Left forelimb (tissue), 1 donor: ENCODE measurements at places on chromosomes 1 and 21.

GRCh38 chr1:26287033-26287711 is 7.3 kb downstream of the SH3BGRL3 start:
- no peak for DNase-seq

- no peak for DNase-seq
Measured at GRCh38 chr1:232590744-232591082, 39.2 kb downstream of the SIPA1L2 start.

DNA sequence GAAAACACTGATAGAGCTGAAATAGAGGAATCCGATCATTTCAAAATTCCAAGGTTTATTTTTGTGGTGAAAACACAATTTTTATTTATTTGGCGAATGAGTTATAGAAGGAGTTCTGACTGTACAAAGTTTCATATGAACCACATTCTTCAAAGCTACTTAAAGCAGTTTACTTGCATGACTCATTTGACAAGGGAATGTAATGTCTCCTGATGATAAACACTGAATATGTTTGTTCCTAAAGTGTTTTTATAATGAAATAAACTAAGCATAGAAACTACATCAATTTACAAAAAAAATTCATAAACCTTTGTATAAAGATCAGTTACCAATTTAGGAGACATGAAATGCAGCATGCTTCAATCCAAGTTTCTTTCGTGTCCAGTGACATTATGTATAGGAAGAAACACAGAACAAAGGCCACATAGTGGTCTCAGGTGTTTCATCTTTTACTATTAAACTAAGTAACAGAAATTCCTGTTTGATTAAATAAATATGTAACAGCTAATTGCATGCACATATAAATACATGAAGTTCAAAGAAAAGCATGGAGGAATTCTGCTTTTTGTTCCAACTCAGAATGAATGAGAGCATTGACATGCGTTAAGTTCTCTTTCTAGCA is 2.5 kb downstream of the PRKACB start:
- DNase-seq = no peak

- no peak for DNase-seq
Measured at GRCh38 chr1:211347077-211347844, 20.6 kb downstream of the TRAF5 start.

- DNase-seq = no peak
Measured at GRCh38 chr1:235054466-235054865, 74.2 kb downstream of the TOMM20 start.

DNA sequence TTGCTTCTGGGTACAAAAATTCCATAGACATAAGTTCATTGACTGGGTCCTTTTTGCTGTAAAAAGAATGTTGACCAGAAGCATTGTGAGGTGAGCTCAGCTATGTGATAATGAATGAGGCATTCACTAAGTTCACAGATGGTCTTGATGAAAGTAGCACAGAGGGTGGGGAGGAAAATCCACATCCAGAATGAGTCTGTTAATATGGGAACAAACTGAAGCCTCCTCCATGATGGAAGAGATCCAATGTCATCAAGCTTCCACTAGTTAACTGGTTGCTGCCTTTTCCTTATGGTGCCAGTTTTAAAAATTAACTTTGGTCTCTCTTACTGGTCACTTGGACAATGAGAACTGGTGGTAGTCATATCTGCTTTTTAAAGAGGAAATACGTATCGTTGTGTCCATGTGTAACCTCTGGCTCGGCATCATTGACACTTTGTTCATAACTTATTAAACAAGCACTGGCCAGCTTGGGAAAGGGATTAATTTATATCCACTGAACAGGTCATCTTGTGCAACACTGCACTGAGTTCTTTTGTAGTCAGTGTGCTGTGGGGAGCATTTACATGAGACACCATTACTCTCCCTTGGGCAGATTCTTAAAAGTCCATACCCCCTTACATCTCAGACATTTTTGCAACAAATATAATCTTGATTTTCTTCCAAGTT is 88.6 kb downstream of the ADAMTS1 start:
- no peak for DNase-seq

DNA sequence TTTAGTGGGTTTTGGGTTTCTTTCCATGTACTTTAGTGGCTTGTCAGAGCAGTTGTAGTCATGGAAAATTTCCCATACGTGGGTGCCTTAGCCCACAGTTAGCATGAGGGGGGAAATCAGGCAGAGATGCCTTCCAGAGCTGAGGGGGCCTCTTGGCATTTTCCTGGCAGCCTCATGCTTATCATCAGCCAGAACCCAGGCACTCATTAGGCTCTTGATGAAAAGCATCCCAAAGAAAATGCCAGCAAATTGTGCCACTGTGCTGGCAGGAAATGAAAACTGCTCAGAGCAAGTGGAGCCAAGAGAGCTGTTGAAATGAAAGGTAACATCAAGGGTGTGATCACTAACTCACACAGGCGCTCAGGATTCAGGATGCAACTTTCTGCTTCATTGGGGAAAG is 128.0 kb downstream of the TNNI3K start:
- no peak for DNase-seq

DNA sequence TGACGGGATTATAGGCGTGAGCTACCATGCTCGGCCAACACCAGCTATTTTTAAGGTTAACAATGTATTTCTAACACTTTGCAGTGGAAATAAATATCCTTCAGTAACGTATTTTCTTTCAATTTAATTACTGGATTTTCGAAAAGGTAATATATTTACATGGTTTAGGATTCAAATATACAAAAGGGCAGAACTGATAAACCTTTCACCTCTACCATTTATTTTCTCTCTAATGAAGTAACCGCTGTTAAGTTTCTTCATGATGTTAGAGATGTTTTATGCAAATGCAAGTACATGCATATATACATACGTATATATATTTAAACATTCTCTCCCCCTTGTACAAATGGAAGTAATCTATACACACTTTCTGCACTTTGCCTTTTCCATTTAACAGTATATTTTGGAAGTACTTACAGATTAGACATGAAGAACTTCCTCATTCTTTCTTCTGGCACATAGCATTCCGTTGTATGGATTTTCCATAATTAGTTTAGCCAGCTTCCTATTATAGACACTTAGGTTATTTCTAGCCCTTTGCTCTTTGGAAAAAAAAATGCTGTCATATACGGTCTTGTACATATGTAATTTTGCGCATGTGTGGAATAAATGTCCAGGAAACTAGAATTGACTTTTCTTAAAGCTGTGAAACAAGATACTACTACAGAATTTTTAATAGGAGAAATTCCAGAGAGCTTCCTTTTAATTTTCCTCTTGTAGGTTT is 14.9 kb upstream of the HJV start:
- DNase-seq = no peak

DNA sequence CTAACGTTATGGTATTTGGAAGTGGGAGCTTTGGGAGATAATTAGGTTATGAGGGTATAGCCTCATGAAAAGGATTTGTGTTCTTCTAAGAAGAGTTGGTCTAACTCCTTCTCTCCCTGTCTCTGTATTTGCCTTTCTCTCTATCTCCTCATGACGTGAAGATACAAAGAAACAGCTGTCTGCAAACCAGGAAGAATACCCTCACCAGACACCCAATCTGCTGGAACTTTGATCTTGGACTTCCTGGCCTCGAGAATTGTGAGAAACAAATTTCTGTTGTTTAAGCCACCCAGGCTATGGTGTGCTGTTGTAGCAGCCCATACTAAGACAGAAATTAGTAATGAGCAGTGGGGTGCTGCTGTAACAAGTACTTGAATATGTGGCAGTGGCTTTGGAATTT is 16.1 kb downstream of the C1orf141 start:
- DNase-seq = no peak
